ENCODE measurements at places on chromosomes 4 and X.

DNA sequence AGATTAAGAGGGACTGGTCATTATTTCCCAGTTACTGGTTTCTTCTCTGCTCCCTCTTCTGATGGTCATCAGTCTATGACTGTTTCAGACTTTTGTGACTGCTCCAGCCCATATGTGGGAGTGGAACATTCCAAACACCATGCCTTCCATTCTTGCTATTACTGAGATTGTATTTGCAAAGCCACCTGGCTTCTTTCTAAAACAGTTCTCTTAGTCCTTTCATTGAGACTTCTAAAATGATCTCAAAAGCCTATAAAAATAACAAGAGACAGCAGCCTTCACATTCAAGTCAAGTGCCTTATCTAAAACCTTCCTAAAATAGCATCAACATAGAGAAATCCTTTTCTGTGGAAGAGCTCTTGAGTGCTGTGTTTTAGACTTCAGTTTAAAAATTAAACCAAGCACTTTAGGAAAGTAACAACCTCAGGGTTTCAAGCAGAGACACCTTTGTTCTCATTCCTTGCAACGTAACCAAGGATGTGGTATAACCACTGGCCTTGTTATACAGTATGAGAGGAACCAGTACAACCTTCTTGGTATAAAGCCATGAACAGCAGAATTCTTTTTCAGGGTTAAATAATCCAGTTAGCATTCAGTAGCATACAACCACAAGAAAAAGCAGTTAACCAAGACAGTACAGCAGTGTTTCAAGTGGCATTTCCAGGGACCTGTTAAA, 97.1 kb downstream of the NFKB1 start:
- DNase-seq: no peak

- no peak for DNase-seq
These were observed 82.4 kb downstream of the CNGA2 start for GRCh38 chrX:151816934-151817333.

DNA sequence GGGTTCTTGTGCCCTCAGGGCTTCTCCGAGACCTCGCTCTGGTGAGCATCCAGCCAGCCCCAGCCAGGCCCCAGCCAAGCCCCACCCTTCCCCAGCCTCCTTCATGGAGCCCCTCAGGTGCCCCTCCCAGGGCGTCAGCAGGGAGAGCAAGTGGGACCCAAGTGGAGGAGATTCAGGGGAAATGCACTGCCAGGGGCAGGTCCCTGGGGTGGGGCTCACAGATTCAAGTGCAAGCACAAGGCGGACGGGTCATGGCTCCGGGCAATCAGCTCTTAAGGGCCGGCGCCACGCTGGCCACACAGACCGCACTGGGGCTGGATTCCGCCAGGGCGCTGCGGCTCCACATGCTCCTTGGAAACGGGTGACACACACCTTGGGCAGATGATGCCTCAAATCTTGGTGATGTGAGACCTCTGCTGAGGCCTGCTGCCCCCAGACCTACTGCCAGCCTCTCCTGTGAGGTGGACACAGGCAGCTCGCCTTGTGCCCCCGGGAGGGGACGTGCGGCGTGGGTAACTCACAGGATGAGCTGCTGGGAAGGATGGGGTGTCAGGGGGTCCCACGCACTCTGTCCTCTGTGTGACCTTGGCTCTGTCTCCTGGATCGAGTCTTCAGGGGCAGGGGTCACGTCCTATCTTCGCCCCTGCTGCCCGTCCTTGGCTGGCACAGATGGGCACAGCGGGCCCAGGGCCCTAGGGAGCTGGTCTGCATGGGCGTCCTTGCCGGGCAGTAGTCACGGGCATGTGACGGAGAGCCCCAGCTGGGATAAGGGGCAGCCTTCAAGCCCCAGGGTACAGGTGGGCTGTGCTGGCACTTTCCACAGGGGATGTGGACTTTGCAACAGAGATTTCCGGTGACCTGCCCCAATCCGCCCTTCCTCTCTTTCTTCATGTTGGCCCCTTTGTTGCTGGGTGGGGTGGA, 17.1 kb downstream of the NAT8L start:
- no peak for DNase-seq

DNA sequence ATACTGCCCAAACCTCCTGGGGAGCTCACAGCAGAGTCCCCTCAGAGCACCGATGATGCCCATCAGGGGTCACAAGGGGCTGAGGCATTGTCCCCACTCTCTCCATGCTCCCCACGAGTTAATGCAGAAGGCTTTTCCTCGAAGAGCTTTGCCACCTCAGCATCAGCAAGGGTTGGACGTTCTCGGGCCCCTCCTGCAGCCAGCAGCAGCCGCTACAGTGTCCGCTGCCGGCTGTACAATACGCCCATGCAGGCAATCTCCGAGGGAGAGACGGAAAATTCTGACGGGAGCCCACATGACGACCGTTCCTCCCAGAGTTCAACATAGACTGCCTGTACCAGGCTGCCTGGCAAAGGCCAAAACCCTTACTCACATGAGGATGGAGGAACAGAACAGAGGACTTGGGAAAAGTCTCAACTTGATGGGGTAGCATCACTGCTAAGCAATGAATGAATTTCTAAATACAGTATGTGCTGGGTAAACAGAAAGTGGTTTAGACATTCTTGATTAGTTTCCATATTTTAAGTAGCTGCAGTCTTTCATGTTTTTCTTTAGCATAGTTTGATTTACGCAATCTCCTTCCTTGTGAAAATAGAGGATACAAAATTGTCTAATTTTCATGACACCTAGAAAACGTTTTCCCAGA, 5.0 kb upstream of the SCML1 start:
- no peak for DNase-seq

GRCh38 chr4:80875642-80876041, 154.9 kb upstream of the BMP3 start:
- no peak for DNase-seq

DNA sequence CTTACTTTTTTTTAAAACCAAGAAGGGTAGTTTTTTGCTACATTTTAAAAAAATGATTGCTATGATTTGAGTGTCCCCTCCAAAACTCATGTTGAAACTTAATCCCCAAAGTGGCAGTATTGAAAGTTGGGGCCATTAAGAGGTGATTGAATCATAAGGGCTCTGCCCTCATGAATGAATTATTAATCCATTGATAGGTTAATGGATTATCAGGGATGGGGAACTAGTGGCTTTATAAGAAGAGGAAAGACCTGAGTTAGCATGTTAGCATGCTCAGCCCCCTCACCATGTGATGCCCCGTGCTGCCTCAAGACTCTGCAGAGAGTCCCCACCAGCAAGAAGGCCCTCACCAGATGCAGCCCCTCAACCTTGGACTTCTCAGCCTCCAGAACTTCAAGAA, 31.0 kb downstream of the SMIM43 start:
- DNase-seq: no peak

DNA sequence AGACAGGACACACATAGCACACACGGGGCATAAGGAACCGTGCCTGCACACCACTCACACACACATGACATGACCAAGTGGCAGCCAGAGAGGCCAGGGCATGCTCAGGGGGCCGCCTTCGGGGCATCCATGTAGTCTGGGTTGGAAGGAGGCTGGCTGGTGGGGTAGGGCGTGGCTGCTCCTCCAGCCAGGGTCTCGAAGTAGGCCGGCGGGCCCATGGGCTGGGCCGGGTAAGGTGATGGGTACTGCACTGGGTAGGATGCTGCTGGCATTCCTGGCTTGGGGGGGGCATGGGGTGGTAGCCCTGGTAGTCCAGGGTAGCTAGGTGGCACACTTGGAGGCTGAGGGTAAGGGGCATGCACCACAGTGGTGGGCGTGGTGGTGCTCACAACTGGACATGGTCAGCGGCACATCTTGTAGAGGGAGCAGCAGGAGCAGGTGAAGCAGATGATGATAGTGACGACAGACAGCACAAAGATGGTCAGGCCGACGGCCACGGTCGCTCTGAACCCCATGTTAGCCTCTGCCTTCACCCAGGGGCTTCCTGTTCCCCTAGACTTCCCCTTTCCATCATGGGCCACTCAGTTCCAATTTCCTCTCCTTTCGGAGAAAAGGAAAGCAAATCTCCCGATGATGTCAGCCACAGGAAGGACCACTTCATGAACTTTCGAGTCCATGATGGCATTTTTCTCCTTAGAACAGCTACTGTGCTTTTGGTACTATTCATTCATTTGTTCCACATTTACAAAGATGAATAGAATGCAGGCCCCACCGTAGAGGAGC, 10.9 kb upstream of the DDX3X start:
- DNase-seq: no peak

DNA sequence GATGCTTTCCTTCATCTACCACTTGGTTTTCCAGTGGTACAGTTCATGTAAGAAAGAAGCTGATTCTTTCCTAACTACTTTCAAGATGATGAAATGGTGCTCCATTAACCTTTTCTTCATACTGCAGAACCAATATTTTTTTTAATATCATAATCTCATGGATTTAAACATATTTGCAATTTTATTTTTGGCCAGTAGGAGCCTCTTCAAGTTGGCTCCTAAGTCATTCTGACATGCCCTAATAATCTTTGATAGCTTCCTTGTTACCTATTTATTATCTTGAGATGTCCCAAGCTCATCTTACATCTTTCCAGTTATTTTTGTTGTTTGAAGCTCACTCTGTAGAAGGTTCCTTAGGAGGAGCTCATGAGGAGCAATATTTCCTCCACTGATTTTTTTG, 170.2 kb downstream of the APBB2 start:
- no peak for DNase-seq

DNA sequence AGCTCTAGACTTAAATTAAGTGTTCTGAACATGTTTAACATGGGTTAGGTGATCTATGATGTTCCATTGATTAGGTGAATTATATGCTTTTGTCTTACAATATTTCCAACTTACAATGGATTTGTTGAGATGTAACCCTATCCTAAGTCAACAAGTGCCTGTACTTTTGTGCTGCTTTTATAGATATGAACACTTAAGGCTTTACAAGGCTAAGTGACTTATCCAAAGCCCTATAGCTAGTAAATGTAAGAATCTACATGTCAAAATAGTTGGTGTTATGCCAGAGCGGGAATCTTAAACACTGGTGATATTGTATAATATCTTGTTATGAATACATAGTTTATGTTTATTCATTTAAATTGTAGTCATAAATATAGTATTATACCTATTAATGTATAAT, 1629.1 kb upstream of the IGFBP7 start:
- DNase-seq: no peak

Measured in HTR-8/SVneo (cell line).